CD8-positive, alpha-beta T cell (primary cell): ENCODE measurements at places on chromosomes 5 and 9.
A peak's percentile ranks its signal among the peaks of the same experiment; 100 is the strongest.

- DNase-seq, result no peak
These were observed 3.8 kb upstream of the SYNPO start for GRCh38 chr5:150636391-150637244.

DNA sequence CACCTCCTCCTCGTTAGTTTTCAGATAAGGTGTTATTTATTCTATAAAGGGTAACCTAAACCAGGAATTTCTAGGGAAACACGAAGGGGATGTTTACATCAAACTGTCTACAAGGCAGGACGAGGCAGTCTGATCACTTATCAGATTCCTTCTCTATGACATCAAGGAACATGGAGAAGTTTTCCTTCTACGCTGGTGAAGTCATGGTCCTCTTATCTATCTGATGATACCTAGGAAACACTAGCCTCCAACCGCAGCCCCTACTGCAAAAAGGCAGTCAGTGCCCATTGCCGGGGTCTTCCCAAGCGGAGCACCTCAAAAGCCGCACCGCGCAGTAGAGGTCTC is 1.5 kb downstream of the MPDZ start:
- no peak for DNase-seq

DNA sequence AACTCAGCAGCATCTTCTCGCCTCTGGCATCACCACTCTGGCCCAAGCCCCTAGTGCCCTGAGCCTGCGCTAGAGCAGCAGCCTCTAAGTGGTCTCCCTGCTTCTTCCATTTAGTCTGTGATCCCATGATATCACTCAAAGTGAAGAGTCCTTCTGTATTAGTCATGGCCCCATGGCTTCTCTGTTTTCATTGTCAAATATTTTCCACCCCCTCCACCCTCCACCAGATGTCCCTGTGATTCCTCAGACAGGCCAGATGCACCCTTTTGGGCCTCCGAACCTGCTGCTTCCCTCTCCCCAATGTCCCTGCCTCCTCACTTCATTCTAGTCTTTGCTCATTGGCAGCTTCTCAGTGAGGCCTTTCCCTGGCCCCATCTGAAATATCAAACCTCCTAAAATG is 299.2 kb downstream of the SPOCK1 start:
- no peak for DNase-seq

GRCh38 chr9:135410421-135410820 is 69.2 kb upstream of the PPP1R26 start:
- no peak for DNase-seq

GRCh38 chr5:159933531-159934485 is 17.5 kb downstream of the ADRA1B start:
- peak; percentile 14 for DNase-seq

DNA sequence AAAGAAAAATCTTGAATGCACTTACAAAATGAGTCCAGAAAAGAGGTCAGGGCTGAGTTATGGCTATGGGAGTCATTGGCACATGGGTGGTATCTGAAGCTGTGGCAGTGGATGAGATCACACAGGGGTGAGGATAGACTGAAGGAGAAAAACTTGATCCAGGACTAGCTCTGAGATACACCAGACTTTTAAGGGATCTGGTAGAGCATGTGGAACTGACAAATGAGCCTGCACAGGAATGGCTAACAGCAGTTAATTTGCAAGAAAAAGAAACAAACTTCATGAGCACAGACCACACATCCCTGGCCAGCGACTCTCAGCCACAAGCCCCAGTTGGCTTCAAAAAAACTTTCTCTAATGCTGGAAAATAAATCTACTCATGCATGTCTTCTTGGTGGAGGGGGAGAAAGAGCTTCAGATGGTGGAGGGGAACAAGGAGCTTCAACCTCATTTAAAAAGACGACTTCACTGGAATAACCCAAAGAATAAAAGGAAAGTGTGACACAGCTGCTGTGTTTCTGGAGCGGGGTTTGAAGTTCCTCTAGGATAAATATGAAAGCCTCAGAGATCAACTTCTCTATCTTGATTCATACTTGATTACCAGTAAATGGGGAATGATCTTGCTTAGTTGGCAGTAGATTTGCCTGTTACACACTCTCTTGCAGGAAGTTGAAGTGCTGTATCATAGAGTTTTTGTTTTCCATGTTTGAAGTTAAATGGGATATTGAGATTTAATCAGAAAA is 33.6 kb downstream of the TNFAIP8 start:
- DNase-seq, result no peak

- DNase-seq, result no peak
These were observed 63.1 kb downstream of the TMOD1 start for GRCh38 chr9:97564291-97565175.

- no peak for DNase-seq
These were observed 240.3 kb downstream of the TLE4 start for GRCh38 chr9:79812099-79812498.

GRCh38 chr5:90529939-90530677 is 724 bp upstream of the LYSMD3 start:
- DNase-seq, result peak; percentile 55

DNA sequence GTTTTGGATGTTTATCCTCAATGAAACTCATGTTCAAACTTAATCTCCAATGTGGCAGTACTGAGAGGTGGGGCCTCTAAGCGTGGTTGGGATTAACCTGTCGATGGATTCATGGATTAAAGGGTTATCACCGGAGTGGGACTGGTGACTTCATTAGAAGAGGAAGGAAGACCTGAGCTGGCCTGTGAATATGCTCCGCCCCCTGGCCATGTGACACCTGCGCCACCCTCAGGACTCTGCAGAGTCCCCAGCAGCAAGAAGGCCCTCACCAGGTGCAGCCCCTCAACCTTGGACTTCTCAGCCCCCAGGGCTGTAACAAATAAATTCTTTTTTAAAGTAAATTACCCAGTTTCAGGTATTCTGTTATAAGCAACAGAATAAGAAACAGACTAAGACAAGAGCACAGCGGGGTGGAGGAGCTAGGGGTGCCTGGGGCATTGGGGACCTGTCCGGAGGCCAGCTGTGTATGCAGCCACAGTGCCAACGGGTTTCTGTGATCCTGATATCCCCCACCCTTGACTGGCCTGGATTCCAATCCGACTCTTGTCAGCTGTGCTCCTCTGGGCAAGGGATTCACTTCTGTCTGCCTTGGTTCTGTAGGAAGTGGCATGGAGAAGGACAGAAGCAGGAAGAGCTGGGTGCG is 3.2 kb upstream of the MAPK9 start:
- DNase-seq, result peak; percentile 19

- peak; percentile 9 for DNase-seq
These were observed 5.3 kb downstream of the SLC36A3 start for GRCh38 chr5:151298063-151298855.

DNA sequence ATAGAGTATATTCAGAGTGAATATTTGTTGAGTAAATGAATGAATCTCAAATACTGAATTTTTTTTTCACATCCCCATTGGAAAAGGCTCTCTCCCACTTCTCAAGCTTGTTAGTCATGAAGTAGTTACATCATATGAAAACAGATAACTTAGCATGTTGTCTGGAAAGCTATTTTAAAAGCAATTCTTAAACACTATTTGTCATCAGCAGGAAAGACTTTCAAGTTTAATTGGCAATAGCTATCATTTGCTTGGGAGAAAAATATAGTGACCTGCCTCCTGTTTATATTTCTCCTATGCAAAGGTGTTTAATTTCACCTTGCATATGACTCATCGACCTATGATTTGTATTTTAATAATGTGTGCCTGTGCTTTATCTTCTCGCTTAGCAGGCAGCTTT is 499.8 kb upstream of the GRIA1 start:
- no peak for DNase-seq

- DNase-seq, result no peak
These were observed 1216.2 kb downstream of the MAT2B start for GRCh38 chr5:164721656-164722055.

DNA sequence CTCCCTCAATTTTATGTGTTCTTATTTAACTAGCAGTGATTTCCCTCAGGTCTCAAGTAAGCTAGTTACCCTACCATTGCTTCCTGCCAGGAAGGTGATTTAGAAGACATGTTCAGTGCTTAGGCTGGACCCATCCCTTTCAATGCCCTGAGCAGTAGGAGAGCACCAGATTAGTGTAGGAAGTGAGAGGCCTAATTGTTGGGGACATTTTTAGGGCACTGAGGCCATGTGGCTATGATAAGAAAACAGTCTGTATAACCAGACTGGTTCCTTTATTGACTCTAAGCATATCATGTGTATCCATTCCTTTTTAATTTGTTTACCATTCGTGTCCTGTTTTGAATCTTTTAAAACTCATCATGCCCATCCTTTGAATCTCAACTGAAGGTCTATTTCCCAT is 312.3 kb upstream of the PRR16 start:
- DNase-seq, result no peak

- no peak for DNase-seq
These were observed 146.0 kb upstream of the FBXL7 start for GRCh38 chr5:15354021-15354420.

GRCh38 chr5:40227366-40227765 is 452.3 kb upstream of the PTGER4 start:
- DNase-seq, result no peak

GRCh38 chr5:142769251-142769792 is 855 bp upstream of the ARHGAP26 start:
- DNase-seq, result no peak

GRCh38 chr5:6715758-6716628 is 2.8 kb downstream of the TENT4A start:
- DNase-seq, result peak; percentile 63

- DNase-seq, result no peak
These were observed 230.8 kb downstream of the CYLC2 start for GRCh38 chr9:103225702-103226646.

GRCh38 chr9:78210841-78211301 is 25.0 kb upstream of the CEP78 start:
- peak; percentile 59 for DNase-seq

DNA sequence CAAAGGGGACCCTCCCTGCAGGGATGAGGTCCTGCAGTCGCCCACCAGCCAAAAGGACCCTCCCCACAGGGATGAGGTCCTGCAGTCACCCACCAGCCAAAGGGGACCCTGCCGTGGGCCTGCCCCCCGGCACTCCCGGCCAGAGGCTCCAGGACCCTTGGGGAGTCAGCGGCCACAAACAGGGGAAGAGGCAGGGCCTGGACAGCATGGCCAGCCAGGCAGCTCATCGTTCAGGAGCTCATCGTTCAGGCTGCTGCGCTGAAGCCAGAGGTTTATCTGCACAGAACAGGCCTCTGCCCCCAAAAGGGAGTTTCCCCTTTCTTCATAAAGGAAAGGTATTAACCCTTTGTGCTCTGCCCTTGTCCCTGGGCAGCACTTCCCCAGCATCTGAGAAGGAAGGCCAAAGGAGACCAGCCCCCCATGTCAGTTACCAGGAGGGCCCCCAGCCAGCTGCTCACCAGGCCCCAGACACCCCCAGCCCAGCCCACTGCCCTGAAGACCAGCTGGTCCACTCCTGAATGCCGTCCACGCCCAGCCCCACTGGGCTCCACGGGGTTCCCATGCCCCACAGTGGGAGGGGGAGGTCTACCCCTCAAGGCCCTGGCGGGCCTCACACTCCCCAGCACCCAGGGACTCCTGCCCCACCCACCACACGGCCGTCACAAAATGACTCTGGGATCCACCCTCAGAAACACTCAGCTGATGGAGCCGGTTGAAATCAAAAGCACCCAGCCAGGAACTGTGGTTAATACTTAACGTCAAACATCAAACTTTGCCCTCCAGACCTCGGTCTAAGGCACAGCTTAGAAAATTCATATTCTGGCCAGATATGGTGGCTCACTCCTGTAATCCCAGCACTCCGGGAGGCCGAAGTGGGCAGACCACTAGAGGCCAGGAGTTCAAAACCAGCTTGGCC is 6.3 kb downstream of the SLC12A7 start:
- DNase-seq, result peak; percentile 35

DNA sequence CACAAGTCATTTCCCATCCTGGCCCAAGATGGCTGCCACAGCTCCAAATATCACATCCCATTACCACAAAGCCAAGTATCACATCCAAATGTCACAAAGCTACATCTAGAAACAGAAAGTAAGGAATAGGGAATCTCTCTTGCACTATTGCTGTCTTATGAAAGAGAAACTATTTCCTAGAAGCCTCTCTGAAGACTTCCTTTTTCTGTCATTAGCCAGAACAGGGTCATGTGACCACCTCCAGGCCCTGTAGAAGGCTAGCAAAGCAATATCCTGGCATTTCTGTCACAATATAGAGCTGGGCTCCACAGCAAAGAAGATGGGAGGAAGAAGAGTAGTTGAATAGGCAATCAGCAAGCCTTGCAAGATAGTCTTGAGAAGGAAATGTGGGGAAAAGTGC is 99.2 kb downstream of the SH3TC2 start:
- no peak for DNase-seq

- DNase-seq, result no peak
These were observed 353.3 kb upstream of the CD180 start for GRCh38 chr5:67549947-67550346.

GRCh38 chr5:113199122-113199905 is 222.7 kb downstream of the DCP2 start:
- DNase-seq, result no peak
